ENCODE measurements at places on chromosomes 12 and 14. TPM values are rescaled to one million over a fixed set of nuclear protein-coding genes. Genes with fewer than 3 reads are reported as not detected.

The TEX22 gene
- polyA plus RNA-seq: 0.46 TPM

The SLC6A12 gene
- polyA plus RNA-seq: not detected

The GARIN6 gene
- not detected for polyA plus RNA-seq

The ETNK1 gene
- polyA plus RNA-seq: 20.0 TPM

The KRT81 gene
- polyA plus RNA-seq: 0.34 TPM

The ARHGEF25 gene
- 0.60 TPM for polyA plus RNA-seq

The FSCB gene
- not detected for polyA plus RNA-seq

The FGF6 gene
- polyA plus RNA-seq: not detected

The FOXN4 gene
- polyA plus RNA-seq: not detected

The PKP2 gene
- 0.21 TPM for polyA plus RNA-seq

The RNF41 gene
- polyA plus RNA-seq: 37.6 TPM

The AMDHD1 gene
- 0.22 TPM for polyA plus RNA-seq

The TSPAN8 gene
- not detected for polyA plus RNA-seq

The GPR162 gene
- 0.14 TPM for polyA plus RNA-seq

The MMP19 gene
- polyA plus RNA-seq: 13.8 TPM

The GRIP1 gene
- not detected for polyA plus RNA-seq

The LRRC10 gene
- polyA plus RNA-seq: not detected

The SLC10A1 gene
- polyA plus RNA-seq: not detected

The GALNT8 gene
- polyA plus RNA-seq: not detected

The KRT72 gene
- polyA plus RNA-seq: not detected

The BHLHE41 gene
- 1.7 TPM for polyA plus RNA-seq

The FOXG1 gene
- 0.04 TPM for polyA plus RNA-seq

The CEBPE gene
- not detected for polyA plus RNA-seq

The DACT1 gene
- 6.8 TPM for polyA plus RNA-seq

The DIO2 gene
- polyA plus RNA-seq: 29.6 TPM

The CCDC177 gene
- polyA plus RNA-seq: not detected

The TAS2R14 gene
- 3.0 TPM for polyA plus RNA-seq

The C14orf180 gene
- polyA plus RNA-seq: not detected

The KRT79 gene
- 0.15 TPM for polyA plus RNA-seq

The EML5 gene
- polyA plus RNA-seq: 0.25 TPM

The TAS2R9 gene
- polyA plus RNA-seq: not detected

The GDF3 gene
- not detected for polyA plus RNA-seq

The CLECL1 gene
- not detected for polyA plus RNA-seq

The DCP1B gene
- 18.1 TPM for polyA plus RNA-seq

The SLC4A8 gene
- 4.6 TPM for polyA plus RNA-seq

The TMEM263 gene
- polyA plus RNA-seq: 136 TPM
